Non-pigmented ciliary epithelial cell (primary cell): ENCODE measurements at places on chromosomes 5 and 9.

- DNase-seq = no peak
These were observed 143.4 kb downstream of the KDM4C start for GRCh38 chr9:6901180-6901579.

DNA sequence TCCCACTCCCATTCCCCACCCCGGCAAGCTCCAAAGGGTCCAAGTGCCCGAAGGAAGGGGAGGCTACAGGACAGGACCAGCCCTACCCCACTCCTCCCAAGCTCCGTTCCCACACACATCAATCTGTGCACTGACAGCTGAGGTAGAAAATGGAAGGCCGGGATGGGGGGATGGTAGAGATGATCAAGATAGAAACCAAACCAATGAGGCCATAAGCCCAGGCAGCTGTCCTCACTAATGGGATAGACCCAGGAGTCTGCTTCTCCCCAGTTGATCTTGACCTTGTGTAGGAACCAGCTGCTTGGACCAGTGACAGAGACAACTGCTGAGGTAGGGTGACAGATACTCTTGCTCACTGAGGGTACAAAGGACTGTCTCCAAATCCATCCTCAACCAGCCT is 38.6 kb downstream of the B4GALT1 start:
- no peak for DNase-seq

- DNase-seq = no peak
These were observed 69.7 kb downstream of the ARHGAP26 start for GRCh38 chr5:142839711-142840346.

DNA sequence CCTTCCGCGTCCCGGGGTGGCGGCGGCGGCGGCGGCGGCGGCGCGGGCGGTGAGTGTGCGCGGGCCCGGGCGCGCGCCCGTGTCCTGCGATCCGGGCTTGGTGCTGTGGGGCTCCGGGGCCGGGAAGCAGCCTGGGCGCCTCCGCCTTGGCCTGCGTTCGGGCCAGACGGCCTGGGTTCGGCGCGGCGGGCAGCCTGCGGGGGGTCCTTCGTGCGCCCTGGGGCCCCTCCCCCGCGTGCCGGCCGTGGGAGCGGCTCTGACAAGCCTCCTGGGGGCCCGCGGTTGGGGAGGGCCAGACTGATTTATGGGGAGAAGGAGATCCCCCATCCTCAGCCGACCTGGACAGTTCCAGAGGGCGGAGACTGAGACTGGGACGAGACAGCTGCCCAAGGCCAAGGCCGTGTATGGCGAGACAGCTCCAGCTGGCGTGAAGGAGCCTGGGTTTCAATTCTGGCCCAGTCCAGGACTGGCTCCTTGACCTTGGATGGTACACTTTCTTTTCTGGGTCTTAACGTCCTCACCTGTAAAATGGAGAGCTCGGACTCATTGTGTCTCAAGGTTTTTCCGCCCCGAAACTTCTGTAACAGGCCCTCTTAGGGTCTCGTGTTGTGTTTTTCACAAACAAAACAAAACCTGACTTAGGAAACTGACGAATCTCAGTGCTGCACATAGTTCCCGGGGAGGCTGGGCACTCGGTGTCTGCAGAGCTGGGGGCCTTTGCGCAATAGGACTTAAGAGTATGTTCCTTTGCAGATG is 603 bp downstream of the TMEM268 start:
- no peak for DNase-seq

- no peak for DNase-seq
These were observed 104.7 kb upstream of the ISL1 start for GRCh38 chr5:51278539-51278938.

DNA sequence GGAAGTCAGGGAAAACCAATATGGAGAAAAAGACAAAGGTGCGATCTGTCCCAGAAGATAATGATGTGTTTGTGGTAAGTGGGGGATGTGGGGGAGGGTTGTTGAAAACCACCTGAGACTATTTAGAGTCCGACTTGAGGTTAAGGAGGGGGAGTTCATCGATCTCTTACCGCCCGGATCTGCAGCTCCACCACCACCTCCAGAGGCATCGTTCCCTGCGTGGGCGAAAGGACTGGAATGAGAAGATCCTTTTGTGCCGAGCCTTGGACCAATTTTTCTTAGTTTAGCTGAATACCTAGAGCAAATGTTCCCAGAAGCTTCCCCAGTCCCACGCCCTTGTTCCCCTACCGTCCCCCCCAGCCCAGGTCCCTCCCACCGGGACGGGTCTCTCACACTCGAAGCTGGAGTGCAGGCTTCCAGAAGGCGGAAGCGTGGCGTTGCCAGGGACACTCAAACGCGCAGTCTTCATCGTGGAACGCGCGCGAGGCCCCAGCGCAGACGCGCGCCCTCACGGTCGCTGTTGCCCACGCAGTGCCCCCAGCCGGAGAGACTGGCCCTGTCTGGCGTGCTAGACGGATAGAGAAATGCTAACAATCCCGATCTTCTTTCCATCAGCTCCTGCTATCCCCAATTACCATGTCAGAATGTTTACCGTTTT is at the start of gene SPATA6L:
Gene SPATA6L, minus strand, starts transcription at position 439 of the 658 bp plus-strand sequence. Its CDS starts 230 bp downstream, at position 209.
- DNase-seq = no peak

- DNase-seq = no peak
These were observed 957.8 kb upstream of the CTNND2 start for GRCh38 chr5:12861886-12862654.

DNA sequence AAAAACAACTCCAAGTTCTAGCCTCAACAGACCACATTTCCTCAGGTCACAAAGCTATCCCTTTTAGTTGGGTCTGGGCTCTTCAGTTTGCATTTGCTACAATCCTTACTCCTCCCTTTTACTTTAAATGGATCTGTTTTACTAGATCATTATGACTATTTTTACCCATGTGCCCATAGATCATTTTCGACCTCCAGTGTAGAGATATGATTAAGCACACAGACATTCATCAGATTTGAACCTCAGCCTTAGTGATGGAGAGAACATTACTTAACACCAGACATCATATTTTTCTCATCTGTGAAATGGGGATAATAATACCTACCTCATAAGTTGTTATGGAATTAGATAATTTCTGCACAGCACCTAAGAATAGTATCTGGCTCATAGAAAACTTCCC is 141.9 kb downstream of the NPR3 start:
- no peak for DNase-seq

GRCh38 chr9:29348999-29349398 is 1775.7 kb upstream of the C9orf72 start:
- no peak for DNase-seq
